Vagina (tissue), 2 donors: ENCODE measurements at places on chromosomes 12 and 14.

GRCh38 chr12:92301356-92301755 lies 155.7 kb upstream of the BTG1 start:
- DNase-seq, result no peak

DNA sequence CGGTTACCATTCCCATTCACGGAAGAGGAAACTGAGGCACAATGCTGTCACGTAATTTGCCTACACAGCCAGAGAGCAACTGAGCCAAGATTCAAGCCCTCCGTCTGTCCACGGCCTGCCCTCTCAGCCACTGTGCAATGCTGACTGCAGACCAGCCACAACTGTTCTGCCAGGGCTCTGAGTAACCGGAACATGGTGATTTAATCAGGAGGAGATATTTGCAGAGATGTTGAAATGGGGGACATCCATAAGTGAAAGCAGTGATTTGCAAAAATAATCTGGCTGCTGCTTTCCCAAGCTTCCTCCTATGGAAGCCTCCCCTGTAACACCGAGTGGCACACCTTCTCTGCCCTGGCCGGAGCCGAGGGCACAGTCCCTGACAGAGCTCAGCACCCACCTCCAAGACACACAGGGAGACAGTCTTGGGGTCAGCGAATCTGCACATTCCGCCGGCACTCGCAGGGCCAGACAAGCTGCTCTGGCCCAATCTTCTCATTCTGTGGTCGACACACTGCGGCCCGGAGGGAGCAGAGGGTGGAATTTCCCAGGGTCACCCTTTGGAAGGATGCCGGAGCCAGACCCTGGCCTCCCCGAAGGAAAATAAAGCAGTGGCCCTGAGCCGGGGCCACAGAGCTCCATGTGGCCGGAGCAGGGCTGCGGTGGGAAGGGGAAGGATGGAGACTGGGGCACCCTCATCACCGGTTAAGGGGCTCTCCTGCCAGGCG lies 158.2 kb upstream of the DIO3 start:
- DNase-seq, result no peak

DNA sequence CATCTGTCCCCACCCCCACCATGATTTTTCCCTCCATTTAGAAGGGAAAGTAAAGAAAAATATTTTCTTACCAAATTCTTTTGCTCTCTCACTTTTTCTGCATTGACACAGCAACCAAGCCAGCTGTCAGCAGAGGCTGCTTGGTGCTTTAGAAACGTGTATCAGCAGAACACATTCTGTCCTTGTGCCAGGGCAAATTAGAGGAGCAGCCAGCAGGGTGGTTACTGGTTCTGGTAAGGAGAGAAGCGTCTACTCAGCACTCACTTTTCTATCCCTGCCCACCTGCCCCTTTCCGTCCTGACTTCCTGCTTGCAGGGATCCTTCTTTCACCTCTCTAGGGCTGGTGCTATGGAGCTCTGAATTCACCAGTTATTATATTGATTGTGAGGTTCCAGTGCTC lies 327.5 kb upstream of the PDE3A start:
- DNase-seq, result no peak

DNA sequence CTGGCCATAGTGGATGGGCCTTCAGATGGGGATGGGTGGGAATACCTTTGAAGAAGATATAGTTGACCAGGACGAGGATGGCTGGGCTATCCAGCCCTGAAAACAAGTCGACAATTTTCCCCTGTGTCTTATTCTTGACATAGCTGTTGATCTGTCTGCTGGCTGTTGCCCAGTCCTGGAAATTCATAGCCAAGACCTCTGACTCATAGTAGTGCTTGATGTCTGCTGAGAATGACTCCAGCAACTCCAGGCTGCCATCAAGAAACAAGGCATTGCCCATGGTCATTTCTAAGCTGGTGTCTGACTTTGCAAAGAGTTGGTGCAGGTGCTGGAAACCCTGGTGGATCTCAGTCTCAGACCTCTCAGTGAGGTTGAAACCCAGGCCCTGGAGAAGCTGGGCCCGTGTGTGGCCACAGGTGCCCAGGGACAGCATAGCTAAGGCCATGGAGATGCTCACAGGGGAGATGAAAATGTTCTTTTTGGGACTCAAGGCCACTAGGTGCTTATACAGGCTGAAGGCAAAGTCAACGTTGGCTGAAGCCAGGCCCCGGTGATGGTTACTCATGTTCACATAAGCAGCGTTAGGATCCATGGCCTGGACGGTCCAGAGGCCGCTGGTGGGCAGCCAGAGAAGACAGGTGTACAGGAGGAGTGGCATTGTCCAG lies 9.0 kb downstream of the SERPINA6 start:
- no peak for DNase-seq

DNA sequence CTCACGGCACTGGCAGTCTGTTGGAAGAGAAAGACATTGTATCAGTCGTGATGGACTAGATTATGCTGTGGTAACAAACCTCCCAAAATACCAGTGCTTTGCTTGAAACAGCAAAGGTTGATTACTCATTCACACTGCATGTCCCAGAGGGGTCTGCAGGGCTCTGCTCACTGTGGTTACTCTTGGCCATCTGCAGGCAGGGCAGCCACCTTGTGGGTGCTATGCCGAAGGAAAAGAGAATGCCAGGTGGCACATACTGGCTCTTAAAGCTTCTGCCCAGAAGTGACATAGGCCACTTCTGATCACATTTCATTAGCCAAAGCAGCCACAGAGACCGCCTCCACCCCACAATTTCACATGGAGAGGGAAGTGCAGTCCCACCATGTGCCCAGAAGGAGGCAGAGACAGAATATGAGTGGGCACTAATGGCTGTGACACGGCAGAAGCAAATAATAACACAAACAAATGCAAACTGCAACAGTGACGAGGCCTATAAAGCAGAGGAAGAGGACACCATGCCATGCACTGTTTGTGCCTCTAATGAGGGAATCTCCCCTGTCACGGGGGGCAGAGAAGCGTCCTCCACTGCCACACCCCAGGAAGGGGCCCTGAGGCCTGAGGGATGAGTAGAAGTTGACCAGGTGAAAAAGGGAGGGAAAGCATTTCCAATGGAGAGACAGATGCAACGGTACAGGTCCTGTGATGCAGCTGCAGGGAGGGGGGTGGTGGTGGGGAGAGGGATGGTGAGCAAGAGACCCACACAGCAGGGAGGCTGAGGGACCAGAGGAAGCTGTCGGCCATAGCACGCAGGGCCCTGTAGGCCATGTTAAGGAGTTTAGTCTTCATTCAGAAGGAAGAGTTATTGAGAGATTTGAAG lies 51.7 kb upstream of the KICS2 start:
- DNase-seq, result no peak

- no peak for DNase-seq
These were observed 6.9 kb downstream of the FLRT2 start for GRCh38 chr14:85536833-85537190.

DNA sequence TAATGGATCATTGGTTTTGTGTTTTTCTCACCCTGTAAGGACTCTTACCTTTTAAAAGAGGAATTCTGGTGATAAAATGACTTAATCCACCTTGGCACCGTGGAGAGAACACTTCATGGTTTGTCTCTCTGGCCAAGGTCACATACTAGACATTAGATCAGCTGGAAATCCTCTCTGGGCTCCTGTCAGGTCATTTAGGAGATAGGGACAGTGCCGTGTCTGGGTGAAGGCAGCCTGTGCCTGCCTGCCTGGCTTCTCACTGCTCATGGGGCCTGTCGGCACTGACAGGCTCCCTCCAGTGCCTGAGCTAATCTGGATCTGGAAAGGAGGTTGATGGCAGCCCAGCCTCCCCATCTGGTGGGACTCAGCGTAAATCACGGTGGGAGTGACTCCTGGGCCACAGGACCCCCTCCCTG lies 5.7 kb downstream of the CRADD start:
- DNase-seq, result no peak

- peak; percentile 64 for DNase-seq
These were observed 1.2 kb downstream of the CIROP start for GRCh38 chr14:23103581-23103980.

GRCh38 chr12:71085575-71085974 lies 72.2 kb downstream of the TSPAN8 start:
- DNase-seq, result no peak

DNA sequence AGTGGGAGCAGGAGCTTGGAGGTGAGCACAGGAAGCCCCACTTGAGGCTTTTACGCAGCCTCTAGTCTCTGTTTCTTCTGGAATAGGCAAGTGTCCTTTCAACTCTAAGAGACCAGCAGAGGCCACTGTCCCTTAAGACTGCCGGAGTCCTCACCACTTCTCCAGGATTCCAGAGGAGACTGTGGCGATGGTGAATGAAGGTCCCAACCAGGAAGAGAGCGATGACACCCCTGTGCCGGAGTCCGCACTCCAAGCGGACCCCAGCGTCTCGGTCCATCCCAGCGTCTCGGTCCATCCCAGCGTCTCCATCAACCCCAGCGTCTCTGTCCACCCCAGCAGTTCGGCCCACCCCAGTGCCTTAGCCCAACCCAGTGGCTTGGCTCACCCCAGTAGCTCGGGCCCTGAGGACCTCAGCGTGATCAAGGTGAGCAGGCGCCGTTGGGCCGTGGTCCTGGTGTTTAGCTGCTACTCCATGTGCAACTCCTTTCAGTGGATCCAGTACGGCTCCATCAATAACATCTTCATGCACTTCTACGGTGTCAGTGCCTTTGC lies 442 bp downstream of the FLVCR2 start:
- no peak for DNase-seq

DNA sequence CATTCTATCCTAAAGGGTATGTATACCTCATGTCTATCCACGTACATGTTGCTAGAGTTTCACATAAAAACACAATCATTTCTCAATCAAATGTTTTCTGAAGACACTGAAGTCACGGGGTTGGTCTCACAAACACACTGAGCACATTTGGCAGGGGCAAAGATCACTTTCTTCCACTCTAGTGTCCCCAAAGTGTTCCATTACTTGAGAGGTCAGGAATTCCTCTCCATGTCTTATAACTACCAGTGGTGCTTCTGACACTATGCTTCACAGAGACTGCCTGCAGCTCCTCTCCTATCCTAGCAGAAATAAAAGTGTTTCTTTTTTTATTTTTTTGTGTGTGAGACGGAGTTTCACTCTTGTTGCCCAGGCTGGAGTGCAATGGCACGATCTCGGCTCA lies 19.1 kb downstream of the ZFYVE1 start:
- DNase-seq, result no peak

GRCh38 chr14:59629444-59630287 lies 53.1 kb upstream of the CCDC175 start:
- no peak for DNase-seq

DNA sequence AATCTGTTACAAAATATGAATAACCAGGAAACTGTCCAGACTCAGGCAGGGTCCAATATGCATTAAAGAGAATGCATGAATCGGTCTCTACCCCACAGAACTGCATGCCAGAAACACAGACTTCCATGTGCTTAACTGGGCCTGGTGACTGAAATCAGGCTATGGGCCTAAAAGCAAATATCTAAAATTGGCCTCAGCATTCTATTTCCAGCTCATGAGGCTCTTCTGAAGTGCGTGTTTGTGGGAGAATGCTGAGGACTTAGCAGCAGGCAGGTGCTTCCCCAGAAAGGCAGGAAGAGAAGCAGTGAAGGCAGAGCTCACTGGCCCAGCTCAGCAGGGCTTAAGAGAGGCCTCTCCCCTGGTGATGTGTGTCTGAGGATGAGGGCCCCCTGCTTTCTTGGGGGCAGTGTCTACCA lies 48.5 kb downstream of the ADGRD1 start:
- DNase-seq, result no peak
